ENCODE measurements at places on chromosomes 4 and X. TPM values are rescaled to one million over a fixed set of nuclear protein-coding genes. Genes with fewer than 3 reads are reported as not detected.

GRCh38 chr4:58767598-58767997 lies 1657.4 kb upstream of the IGFBP7 start:
- no peaks in the 10 kb centered on the region for H3K27me3 ChIP-seq
- no peak overlapping the region for H3K27ac ChIP-seq
- no peak overlapping the region for H3K4me3 ChIP-seq
- no peaks in the 10 kb centered on the region for H3K36me3 ChIP-seq
- no peaks in the 10 kb centered on the region for H3K4me1 ChIP-seq

GRCh38 chr4:26030260-26030667 lies 116.2 kb downstream of the SMIM20 start:
- no peak overlapping the region for H3K4me3 ChIP-seq
- H3K4me1 ChIP-seq = peaks cover 25% of the 10 kb centered on the region
- peaks cover 1% of the 10 kb centered on the region for H3K36me3 ChIP-seq
- no peak for DNase-seq
- H3K27me3 ChIP-seq = peaks cover under 1% of the 10 kb centered on the region

DNA sequence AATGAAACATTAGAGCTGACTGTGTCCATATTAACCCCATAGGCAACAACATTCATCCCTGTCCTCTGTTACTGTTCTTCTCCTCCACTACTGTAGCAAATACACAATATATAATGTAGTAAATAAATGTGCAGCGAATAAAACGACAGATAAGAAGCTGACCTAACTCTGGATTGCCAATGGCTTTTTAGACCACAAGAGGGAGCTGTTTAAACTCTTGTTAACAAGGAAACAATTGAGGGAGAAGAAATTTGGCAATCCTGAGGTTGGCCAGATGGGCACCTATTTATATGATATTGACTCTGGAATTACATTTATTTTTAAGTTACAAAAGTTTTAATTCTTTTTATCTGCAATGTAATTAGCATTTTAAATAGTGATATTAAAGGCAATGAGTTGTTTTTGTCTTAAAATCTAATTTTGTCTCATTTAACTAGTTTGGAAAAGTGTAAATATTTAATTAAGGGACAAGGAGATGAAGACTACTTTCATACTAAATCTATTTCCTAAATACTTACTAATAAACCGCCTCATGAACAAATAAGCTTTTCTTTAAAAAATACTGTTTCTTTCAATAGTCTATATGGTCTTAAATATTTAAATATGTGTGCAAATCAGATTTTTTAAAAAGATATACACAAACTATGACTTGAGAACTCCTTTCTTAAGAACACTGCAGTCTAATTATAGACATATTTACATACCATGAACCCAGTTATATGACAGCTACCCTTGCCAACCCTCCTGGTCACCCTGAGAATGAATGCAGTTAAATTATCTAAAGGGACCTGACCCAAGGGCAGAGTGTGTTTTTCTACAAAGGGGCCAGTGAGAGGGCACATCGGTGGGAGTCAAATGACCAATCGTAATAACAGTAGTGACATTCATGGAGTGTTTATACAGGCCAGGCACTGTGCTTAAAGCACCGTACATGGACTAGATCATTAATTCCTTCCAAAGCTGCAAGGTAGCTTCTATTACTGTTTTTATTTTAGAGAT lies 52.9 kb upstream of the HPF1 start:
- no peaks in the 10 kb centered on the region for H3K36me3 ChIP-seq
- H3K27ac ChIP-seq = no peak overlapping the region
- no peak for DNase-seq
- H3K27me3 ChIP-seq = peaks cover 12% of the 10 kb centered on the region
- peaks cover 2% of the 10 kb centered on the region for H3K4me1 ChIP-seq
- no peak overlapping the region for H3K4me3 ChIP-seq

Gene TRIML2
- total RNA-seq = not detected

Data from activated CD8-positive, alpha-beta memory T cell treated with anti-CD3 and anti-CD28 coated beads, Interleukin-2, amount 10 ng/mL, durations not matched to agents 7 days and 5 days (primary cell).